AG08395 (cell line): ENCODE measurements at places on chromosomes 6 and 20.

DNA sequence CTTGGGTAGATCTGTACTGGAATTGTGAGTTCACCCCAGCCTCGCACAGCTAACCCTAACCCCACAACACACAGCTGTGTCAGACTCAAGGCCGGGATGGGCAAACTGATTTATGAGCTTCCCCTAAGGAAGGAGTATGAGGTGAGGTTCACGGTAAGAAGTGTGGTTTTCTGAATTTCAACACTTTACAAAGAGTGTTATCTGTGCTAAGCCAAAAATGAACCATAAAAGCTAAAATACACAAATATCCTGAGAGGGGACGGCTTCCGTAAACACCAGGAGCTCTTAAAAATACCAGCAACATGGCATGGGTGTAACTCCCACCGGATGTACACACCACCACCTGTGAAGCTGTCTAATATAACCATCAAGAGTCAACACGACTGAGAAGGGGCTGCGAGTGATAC lies 101.2 kb downstream of the ATP9A start:
- no peak for DNase-seq

DNA sequence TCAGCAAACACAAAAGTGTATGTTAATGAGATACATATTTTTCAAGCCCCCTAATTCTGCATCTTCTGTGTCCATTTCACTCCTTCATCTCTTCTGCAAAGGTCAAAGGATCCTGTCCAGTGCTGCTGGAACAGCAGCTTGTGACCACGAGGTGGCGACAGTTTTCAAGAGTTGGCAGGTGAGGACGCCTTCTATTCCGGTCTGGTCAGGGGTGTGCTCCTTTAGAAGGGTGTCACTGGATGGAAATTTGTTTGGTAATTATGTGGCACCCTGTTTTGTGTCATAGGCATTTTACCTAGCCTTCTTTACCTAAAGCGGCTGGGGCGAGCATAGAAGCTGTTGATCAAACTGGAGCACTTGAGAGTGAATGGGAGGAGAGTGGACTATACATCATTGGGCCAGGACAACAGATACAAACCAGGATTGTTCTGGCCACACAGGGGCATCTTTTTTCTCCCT lies 32.9 kb upstream of the ERVFRD-1 start:
- peak; percentile 81 for DNase-seq

GRCh38 chr6:125821825-125822281 lies 31.1 kb downstream of the NCOA7 start:
- no peak for DNase-seq

- no peak for DNase-seq
Observed at GRCh38 chr6:107585815-107586435, 96.0 kb downstream of the SOBP start.

- DNase-seq: no peak
Observed at GRCh38 chr20:64114356-64114971, 7.1 kb upstream of the NPBWR2 start.

- DNase-seq: no peak
Observed at GRCh38 chr6:165586706-165587105, 76.3 kb downstream of the PDE10A start.

- DNase-seq: no peak
Observed at GRCh38 chr6:34667481-34668238, 28.9 kb downstream of the ILRUN start.

GRCh38 chr6:150391890-150392289 lies 23.1 kb downstream of the IYD start:
- DNase-seq: no peak

DNA sequence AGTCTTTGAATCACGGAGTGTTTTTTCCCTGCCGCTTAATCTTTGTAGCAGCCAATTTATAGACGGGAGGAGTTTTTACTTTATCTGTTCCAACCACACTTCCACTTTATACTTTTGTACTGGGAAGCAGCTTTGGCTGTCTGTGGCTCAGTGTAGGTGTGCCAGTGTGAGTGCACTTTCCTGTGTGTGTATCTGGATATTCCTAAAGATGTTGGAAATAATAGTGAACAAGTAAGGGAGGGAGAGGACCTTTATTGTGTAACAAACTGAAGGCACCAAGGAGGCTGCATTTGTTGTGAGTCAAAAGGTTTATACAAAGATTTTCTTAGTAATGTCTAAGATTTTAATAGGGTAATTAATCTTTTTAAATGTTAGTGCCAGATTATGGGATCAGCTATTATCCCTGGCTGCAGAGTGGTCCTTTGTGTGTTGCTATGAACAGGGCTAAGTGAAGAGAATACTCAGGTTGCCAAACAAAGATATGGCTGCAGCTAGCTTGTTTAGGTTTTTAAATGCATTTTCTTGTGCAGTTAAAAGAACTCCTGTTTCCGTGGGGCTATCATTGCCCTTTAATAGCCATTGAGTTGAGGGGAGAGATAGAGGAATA lies 226.3 kb downstream of the RNF144B start:
- DNase-seq: no peak

DNA sequence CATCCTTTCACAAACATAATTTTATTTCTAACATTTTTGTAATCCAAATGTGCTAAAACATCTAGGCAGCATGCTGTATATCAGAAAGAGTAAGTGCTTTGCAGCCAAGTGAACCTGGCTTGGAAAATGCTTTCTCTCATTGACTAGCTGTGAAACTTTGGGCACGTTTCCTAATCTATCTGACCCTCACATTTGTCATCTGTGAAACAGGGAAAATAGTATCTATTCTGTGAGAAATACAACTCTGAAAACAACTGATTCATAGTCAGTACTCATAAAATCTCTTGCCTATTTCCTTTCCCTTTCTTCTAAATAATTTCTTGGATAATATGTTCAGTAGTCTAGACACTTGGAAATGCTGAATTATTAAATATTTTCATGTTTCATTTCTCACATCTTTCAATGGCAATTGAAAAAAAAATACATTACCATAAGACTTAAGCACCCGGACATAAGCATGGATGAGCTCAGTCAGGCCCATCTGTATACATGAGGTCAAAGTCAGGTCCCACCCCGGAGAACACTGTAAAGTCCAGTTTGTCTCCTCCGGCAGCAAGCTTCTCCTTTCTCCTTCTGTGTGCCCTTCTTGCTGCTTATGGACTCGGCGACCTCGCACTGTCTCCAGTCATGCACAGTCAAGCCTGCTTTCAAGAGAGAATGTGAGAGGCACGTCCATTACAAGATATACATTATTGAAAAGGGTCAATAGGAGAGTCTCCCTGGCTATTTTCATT lies 455.0 kb upstream of the SOX4 start:
- DNase-seq: no peak

- no peak for DNase-seq
Observed at GRCh38 chr20:48287552-48288170, 502.4 kb upstream of the SULF2 start.

GRCh38 chr6:152648105-152648504 lies 10.9 kb upstream of the SYNE1 start:
- peak; percentile 48 for DNase-seq

- DNase-seq: no peak
Observed at GRCh38 chr20:21234806-21235483, 68.2 kb upstream of the XRN2 start.

- no peak for DNase-seq
Observed at GRCh38 chr20:58702161-58702510, 9.5 kb downstream of the NPEPL1 start.

- no peak for DNase-seq
Observed at GRCh38 chr6:14083751-14084150, 33.8 kb upstream of the CD83 start.

DNA sequence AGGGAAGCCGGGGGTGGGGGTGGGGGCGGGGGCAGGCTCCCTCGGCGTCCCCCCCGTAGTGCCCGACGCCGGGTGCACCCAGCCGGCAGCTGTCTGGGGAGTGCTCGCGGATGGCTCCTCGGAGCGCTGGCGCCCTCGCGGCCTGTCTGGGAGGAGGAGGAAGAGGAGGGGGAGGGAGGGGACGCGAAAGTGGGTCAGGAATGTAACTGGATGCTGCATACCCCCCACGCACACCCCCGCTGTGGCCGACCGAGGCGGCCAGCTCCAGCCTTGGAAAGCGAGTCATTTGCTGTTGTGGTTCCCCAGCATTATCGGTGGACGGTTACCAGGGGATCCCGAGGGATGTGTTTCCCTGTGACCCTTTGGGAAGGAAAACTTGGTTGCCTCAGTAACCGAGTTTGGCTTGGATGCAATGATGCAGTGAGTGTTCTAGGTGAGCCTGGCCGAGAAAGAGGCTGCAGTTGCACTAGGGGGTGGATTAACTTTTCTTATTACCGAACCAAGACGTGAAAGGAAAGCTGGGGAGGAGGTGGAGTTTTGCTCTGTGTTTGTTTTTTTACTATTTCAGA lies 55.2 kb upstream of the RREB1 start:
- peak; percentile 62 for DNase-seq

DNA sequence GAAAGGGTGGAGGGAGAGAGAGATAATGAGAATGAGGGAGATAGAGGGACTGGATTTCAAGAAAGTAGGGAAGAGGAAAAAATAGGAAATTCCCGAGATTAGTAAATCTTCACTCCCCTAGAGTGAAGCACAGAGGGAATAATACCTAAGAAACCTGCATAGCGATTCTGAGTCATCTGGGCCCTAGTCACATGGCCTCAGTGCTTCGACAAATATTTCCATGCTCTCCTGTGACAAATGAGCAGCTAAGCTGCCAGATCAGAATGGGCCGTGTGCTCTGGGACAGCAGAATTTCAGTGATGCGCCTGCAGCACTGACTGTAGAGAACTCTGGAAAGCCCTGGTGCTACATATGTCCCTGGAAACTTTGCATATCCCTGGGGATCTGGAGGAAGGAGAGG lies 48.6 kb upstream of the GRIK2 start:
- no peak for DNase-seq

- no peak for DNase-seq
Observed at GRCh38 chr6:79188885-79189480, 45.5 kb downstream of the HMGN3 start.

DNA sequence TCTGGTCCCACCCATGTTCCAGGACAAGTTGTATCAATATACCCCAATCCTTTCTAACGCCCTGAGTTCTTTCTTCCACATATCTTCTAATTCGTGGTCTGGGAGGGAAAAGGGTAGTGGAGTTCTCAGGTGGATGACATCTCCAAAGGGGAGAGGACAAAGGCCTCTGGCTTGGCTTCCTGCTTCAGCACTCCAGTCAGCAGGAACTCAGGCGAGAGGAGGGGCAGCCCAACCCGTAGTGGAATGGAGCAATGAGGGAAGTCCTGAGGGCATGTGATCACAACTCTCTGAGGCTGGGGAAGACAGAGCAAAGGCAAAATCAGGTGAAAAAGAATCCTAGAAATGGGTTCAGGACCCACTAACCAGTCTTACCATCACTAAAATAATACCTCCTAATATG lies 9.6 kb upstream of the NRM start:
- DNase-seq: no peak

DNA sequence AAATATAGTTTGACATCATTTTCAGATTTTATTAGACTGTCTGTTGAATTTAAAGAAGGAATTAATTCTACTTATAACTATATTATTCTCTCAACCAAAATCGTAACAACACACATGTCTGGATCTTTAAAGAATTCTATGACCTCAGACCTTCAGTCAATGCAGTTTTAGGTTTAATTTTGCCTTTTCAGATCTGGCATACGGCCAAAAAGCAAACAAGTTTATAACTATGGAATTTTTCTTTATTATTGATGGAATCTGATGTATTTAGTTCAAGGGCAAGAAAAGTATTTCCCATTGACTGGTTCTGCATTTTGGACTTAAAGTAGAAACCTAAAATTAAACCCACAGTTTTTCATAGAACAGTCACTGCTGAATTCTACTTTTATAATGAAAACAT lies 233.4 kb downstream of the EYA4 start:
- DNase-seq: no peak

- no peak for DNase-seq
Observed at GRCh38 chr6:64838726-64839125, 868.3 kb downstream of the EYS start.

DNA sequence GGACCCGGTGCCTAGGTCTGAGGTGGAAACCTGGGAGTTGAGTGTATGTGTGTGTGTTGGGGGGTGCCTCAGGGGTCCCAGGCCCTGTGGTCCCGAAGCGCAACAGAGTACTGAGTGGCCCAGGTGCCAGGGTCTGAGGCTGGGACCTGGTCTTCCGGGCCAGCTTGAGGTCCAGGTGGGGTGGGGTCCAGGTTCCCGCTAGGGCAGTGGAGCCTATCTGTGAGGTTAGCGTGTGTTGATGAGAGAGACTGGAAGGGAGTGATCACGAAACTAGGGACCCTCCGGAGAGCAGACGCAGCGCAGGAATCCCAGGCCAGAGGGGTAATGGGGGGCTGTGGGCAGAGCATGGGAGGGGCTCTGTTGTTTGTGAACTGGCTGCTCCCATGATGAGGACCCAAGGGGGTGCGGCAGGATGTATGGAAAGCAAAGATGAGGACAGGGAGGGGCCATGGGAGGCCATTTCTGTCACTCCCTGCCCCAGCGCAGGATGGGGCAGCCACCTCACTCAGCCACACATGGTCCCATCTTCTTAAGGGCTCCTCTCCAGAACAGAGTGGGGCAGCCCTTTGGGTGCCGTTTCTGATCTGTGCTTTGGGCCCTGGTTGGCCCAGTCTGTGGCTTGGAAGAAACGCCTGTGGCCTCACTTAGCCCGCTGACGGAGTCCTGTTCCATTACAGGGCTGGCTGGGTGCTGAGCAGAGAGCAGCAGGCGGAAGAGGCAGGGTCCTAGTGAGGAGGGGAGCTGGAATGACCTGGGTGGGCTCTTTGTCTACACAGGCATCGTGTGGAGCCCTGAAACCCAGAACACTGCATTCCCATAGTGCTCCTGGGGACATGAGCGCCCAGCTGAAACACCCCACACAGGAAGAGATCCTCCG lies 872 bp downstream of the HSPA12B start:
- no peak for DNase-seq

GRCh38 chr6:160129881-160130615 lies 8.4 kb downstream of the SLC22A1 start:
- no peak for DNase-seq

GRCh38 chr6:71288228-71289038 lies at the start of gene OGFRL1:
OGFRL1 (plus strand) TSS chr6:71288811; CDS start chr6:71288937, 126 bp downstream.
- peak; percentile 92 for DNase-seq

GRCh38 chr20:2244993-2245392 lies 50.8 kb upstream of the TGM3 start:
- DNase-seq: no peak

DNA sequence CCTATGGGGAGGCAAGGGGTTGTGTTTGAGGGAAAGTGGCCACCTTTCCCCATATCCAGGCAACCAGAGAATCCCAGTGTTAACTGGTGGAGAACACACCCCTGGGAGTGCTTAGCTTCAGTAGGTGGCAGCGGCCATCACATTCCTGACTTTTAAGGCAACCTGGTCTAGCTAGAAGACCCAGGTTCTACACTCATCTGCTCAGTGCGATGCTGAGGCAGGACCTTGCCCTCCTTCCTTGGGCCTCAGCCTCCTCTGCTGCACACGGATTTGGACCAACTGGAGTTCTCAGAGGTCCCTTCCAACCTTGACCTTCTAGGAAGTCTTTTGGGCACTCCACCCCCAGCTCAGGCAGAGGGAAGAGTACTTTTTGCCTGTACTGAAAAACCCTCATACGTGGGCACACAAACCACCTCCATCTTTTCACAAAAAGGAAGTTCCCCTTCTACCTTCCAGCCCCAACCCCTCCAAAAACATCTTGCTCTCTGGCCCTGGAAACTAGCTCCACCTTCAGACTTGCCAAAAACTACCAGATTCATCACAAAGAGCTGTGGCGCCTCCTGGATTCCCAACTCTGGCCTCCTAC lies 2.9 kb downstream of the CCND3 start:
- DNase-seq: no peak
